Activated naive CD4-positive, alpha-beta T cell treated with anti-CD3 and anti-CD28 coated beads, Interleukin-2, amount 50 U/mL, for 72 hours (primary cell): ENCODE measurements at places on chromosomes 7 and 10. TPM values are rescaled to one million over a fixed set of nuclear protein-coding genes. Genes with fewer than 3 reads are reported as not detected.

GRCh38 chr7:76260171-76260703, 42.2 kb upstream of the HSPB1 start:
- peak; percentile 41 for DNase-seq

GRCh38 chr7:2754086-2754485, 66.1 kb downstream of the AMZ1 start:
- no peak for DNase-seq

- no peak for DNase-seq
These were observed 618.5 kb upstream of the ANKRD30A start for GRCh38 chr10:36506697-36507496.

DNA sequence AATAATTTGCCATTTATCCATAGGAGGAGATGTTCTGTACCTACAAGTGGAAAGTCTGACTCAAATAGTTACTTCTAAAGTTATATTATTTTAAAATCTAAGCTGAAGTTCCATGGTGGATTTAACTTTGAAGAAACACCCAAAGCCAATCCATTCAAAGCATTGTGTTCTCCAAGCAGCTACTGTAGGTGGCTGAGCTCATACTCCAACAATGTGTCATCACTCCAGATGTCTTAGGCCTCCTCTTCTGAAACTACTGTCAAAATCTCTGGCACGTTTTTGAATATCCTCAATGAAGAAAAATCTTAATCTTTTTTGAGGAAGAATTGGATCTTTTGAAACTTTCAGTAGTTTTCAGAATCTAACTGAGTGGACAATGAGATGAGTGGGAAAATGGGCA, 169.1 kb downstream of the PTEN start:
- no peak for DNase-seq

DNA sequence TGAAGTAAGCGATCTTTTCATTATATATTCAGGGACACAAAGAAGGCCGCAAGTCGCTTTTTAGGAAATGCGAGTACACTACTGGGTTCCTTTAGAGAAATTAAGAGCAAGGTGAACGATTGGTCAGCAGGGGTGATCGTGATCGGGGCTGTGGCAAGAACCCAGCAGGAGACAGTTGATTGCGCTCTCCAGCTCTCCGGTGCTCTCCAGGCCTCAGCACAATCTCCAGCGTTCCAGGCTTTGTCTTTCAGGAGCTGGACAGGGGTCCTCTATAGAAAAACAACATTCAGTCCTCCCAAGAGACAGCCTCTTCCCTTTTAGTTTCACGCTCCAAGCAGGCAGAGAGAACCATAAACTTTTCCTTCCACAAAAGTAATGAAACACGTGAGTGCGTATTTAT, 170.5 kb upstream of the KLF6 start:
- no peak for DNase-seq

The AEBP1 gene
- 26.9 TPM for total RNA-seq

DNA sequence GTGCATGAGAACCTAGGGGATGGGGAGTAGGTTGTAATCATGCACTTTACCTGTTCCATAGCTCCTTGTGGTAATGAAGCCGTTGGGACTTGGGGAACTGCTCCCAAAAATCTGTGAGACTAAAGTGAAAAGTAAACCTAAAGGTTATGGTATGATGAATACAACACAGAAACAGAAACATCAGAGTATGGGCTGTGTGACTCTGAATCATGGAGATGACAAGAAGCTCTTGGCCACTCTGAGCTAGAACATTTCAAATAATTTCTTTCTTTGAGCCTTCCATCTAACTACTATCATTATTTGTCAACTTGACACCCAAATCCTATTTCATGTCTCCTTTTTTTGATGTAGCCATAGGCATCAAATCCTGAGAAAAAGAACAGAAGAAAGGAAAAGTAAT, 2.9 kb downstream of the CLEC5A start:
- no peak for DNase-seq

DNA sequence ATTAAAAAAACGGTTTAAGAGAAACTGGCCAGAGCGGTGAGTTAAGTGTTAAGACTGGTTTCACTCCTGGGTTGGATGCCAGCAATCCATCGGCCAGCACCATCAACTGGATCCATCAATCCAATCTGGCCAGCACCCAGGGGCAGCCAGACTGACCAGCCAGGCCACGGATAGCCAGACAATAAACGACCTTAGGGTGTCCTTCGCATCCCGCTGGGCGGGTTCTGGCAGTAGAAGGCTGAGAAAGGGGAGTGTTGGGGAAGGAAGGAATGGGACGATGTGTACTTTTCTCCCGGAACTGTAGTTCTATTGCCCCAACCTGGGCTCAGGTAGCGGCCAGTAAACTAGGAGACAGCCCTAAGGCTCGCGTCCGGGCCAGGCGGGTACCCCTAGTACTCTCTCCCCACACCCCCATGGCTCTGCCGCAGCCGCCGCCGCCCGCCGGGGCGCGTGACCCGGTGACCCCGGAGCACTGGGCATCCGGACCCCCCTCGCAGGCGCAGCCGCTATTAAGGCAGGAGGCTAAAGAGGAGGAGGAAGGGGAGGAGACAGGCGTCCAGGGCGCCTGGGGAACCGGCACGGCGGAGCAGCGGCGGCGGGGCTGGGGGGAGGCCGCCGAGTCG, at the start of gene CASD1:
Gene CASD1, plus strand, starts transcription at position 546 of the 623 bp plus-strand sequence. CDS start 276 bp downstream, outside the sequence.
- peak; percentile 58 for DNase-seq

DNA sequence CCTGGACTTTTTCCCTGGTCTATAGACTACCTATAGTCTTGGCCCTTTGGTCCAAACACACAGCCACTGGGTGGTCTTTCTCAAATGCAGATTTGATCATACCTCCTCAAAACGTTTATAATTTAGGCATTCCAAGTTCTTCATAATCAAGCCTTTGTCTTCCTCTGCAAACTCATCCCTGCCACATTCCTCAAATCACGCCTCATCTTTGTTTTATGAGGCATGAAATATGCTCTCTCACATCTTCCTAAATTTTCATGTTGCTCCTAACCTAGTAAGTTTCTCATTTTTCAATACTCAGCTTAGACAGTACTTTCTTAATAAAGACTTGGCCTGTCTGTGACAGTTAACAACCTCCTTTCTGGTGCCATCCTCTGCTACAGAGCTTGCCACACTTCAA, 10.9 kb upstream of the HERC4 start:
- DNase-seq = no peak

GRCh38 chr10:22912763-22913384, 15.0 kb upstream of the ARMC3 start:
- no peak for DNase-seq
